Fibroblast of mammary gland (primary cell): ENCODE measurements at places on chromosomes 7 and 10.

DNA sequence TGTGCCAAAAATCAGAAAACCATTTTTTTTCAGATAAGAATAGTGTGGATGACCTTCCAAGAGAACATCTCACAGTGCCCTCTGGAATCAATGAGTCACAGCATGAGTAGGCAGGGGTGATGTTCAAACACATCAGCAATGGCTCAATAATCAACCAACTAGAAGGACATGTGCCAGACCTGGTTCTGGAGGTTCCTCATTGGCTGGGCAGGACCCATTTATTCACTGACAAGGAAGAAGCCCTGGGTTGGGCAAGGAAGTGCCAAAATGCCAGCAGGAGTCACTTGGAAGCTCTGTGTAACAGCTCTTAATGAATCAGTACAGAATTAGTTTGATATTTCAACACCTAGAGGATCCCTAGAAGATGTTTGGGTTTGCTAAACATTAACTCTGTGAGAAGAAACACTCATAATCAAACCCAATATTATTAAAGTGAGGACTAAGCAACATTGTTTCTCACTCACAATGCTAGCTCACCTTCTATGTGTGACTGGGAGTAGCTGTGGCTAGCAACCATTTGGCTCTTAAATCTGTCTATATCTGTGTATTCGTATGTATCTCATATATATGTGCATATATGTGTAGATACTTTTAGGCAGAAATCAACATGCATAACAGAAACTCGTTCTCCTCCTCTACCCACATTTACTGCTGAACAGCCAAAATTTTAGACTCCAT lies 72.3 kb upstream of the APBB1IP start:
- DNase-seq = peak; percentile 16

GRCh38 chr10:60114765-60115586 lies 208.6 kb upstream of the CCDC6 start:
- peak; percentile 82 for DNase-seq

DNA sequence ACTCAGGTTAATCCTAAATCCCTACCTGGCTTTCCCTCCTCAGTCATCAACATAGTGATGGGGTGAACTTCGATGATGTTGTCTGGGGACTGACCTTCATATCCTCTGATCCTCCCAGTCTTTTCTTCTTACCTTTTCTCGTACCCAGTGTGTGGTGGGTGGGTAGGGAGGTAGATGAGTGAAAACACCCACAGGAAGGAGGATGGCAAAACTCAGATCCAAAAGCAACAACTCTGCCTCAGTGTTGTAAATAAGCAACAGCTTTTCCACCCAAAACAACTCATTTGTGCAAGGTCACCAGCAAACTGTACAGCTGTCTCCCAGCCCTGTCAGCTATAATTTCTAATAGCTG lies 38.6 kb downstream of the VOPP1 start:
- DNase-seq = no peak

- DNase-seq = no peak
Observed at GRCh38 chr10:2851566-2851965, 215.8 kb upstream of the PFKP start.

DNA sequence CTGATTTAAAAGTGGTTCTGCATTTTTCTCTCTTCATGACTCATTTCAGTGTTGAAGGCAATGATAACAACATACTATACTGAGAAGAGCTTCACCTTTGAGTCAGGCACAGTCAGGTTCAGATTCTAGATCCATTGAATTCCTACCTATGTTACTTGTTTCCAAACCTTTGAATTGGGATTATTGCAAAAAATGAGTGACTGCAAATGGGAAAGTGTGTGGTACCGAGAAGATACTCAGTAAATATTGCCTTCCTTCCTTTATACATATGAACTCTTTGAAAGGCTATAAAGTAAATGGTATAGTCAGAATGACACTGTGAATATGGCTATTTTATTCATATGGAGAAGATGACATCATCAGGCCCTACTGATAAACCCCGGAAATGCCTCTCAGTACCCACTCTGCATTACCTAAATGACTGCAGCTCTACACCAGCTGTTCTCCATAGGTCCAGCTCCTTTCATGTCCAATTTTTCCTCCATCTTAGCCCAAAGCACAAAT lies 66.7 kb upstream of the FGL2 start:
- DNase-seq = no peak

- DNase-seq = no peak
Observed at GRCh38 chr7:85220651-85221050, 33.8 kb upstream of the SEMA3D start.

GRCh38 chr7:27145165-27145913 lies 1.9 kb upstream of the HOXA5 start:
- DNase-seq = peak; percentile 37

GRCh38 chr10:114044247-114045135 lies 825 bp downstream of the ADRB1 start:
- no peak for DNase-seq

DNA sequence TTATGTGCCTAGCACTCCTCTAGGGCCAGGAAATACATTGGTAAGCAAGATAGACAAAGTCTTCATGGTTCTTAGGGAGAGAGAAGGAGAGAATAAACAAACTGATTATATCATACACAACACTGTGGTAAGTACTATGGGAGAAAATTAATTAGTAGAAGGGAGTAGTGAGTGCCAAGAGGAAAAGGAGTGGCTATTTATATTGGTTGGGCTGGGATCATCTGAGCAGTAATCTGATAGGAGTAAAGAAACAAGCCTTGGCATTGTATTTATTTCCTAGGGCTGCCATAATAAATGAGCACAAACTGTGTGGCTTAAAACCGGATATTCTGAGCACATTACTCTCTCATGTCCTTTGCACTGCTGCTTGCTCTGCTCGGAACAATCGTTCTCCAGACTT lies 158.1 kb upstream of the PHF14 start:
- DNase-seq = no peak

GRCh38 chr10:79156334-79157274 lies 87.8 kb downstream of the ZMIZ1 start:
- no peak for DNase-seq

DNA sequence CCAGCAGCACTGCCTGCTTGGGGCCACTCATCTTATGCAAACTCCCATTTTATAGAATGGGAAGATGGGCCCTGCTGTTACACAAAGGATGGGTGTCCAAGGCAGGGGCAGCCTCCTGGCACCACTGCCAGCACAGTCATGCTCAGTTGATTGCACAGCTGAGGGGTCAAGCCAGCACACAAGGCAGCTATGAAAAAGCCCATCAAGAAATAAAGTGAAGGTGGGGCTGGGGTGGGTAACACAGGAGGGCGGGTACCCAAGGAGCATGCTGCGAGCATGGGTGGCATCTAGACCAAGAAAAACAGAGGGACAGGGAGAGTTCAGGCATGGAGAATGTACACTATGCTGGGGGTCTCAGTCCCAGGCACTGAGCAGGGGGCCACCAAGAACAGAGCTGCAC lies 74.7 kb upstream of the UNC5B start:
- no peak for DNase-seq

DNA sequence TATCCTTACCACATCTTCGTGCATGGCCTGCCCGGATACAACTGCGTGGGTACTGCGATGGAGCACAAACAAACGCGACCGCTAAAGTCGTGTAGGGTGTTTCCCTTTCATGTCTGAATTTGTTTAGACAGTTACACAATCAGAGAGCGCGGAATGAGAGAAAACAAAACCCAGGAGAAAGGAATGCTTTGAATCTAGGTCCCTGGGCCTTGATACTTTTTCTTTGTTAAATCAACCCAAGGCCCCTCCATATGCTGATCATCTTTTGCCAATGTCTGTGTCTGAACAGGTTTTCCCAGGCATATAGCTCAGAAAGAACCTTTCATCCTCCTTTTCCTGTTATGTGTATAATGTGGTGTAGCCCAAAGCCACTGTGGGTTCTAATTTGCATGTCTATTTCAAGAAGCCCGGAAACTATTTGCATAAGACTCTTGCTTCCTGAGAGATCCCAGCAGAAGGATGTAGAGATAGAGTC lies 145.8 kb downstream of the FRMD4A start:
- no peak for DNase-seq

DNA sequence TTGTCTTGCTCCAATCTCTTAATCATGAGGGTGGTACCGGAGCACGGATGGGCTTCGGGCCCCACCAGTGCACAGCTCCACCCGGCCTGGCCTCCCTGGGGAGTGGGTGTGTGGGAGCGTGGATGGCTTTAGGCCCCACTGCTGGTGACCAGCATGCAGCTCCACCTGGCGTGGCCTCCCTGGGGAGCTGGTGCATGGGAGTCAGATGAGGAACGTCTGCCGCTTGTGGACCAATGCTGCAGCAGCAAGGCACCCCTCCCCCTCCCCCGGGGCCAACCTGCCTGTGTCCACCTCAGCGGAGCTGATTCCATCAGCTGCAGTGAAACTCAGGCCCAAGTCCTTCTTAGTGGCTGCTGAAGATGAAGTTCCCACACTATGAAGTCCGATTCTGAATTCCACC lies 511.4 kb downstream of the PTPRN2 start:
- DNase-seq = no peak
